ENCODE measurements at places on chromosomes 2 and 18.

DNA sequence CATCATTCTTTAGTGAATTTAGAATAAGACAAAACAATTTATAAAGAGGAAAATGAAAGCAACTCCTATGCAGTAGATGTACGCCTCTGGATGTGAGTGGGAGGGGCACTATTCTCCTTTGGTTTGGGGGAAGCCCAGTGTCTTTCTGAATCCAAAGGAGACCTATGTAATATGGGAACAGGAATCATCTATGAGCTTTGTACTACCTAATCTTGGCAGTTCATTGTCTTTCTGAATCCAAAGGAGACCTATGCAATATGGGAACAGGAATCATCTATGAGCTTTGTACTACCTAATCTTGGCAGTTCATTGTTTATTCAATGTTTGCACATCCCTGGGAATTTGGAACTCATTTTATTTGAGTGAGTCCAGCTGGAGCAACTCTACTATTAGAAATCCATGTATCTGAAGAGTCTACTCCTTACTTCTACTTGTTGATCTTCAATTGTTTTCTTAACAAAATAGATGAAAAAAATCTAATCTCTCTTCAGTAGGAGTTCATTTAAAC, 401.1 kb upstream of the LRATD1 start:
- DNase-seq = no peak

GRCh38 chr2:88747990-88748389, 56.5 kb downstream of the RPIA start:
- DNase-seq = no peak

- DNase-seq = no peak
Measured at GRCh38 chr2:169081551-169081950, 12.2 kb downstream of the DHRS9 start.

DNA sequence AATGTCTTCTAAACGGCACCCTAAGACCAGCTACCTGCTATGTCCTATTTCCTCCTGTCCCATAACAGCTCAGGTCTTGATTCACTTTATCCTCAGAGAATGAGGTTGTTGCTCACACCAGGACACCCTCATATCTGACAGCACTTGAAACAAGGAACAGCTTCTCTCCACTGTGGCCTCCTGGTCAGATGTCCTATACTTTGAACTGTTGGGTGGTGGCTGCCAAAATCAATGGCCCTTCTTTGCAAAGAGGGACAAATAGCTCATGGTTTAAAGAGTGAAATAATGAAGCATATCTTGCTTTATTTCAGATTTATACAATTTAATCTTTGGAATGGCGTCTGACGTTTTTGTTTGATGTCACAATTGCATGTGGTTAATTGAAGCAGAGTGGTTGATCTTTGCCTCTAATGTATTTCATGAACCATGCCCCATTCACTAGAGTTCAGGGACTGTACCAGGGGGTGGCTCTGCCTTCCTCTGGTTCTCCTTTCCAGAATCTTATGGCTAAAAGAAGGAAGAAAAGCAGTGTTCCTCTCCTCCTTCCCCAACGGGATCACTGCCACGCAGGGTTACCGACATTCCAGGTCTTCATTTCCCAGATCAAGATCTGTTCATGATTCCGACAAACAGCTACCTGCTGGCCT, 24.1 kb upstream of the ZCCHC2 start:
- no peak for DNase-seq

GRCh38 chr2:224984637-224985036, 57.6 kb downstream of the DOCK10 start:
- no peak for DNase-seq

GRCh38 chr2:46086578-46087070, 210.6 kb upstream of the EPAS1 start:
- no peak for DNase-seq

DNA sequence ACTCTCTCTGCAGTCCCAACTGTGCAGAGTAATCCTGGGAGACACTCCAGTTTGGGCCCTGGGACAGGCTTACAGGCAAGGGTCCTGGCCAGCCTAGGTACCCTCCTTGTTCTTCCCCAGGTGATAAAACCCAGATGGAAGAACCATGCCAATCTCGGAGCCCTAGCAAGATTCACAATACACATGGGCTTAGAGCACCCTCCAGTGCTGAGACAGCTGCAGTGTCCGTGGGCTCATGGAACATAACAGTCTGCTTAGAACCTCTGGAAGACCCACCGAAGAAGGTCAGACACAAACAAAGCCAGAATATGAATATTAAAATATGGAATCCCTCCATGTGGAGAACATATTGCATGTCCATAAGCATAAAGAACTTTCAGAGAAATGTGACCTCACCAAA, 568.1 kb downstream of the KCNJ3 start:
- DNase-seq = no peak

GRCh38 chr2:72669121-72669520, 156.7 kb downstream of the EXOC6B start:
- DNase-seq = no peak

DNA sequence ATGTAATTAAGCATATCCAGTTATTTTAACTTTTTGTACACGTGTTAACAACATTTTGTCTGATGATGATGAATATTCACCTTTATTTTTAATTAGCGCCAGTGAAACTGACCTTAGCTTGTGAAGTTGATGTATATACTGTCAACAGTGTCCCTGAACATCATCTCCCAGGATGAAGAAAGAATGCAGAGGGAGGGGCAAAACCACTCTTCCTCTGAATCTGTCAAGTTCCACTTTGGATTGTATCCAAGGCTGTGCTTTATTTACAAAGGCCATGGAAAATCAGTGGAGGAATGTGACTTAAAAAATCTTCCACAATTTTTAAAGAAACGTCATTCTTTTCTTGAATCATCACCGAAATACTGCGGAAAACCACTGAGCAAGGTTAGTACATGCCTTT, 4.5 kb upstream of the RMDN2 start:
- DNase-seq = no peak

GRCh38 chr2:120218181-120218580, 5.0 kb downstream of the TMEM185B start:
- DNase-seq = no peak

DNA sequence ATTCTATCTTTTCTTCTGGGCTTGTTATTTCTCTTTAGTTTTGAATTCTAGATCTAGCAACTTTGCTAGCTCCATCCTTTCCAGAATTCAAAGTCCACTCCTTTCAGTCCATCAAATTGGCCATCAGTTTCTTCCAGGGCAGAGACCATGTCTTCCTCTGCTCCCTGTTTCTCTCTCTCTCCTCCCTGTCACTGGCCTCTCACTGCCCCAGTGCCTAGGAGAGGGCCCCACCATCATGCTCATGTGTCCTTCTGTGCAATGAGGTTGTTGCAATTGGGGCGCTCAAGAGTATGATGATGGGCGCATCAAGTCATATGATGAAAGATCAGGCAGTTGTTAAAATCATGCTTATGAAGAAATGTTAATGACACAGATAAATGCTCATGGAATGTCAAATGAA, 159.2 kb upstream of the HS6ST1 start:
- no peak for DNase-seq

GRCh38 chr18:58140387-58141325, 96.6 kb downstream of the NEDD4L start:
- no peak for DNase-seq

GRCh38 chr2:3465844-3466481, 53.4 kb downstream of the ADI1 start:
- no peak for DNase-seq

GRCh38 chr2:46684661-46685060, 205.3 kb downstream of the TMEM247 start:
- DNase-seq = no peak

GRCh38 chr2:237791977-237792727, 6.4 kb upstream of the RBM44 start:
- no peak for DNase-seq

DNA sequence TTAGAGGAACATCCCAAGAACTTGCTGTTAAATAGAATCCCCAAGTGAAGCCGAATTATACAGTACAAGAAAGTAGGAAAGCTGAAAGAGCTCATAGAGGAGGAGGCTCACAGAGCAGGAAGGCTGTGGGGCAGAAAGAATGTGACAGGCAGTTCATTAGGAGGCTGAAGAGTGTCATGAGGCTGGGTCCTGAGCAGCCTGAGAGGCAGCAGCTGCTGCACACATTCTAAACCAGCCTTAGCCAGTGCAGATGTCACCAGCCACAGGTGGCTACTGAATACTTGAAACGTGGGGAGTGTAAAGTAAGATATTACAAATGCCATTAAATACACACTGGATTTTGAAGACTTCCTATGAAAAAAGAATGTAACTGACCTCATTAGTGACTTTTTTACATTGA, 490.2 kb upstream of the KLHL29 start:
- no peak for DNase-seq

DNA sequence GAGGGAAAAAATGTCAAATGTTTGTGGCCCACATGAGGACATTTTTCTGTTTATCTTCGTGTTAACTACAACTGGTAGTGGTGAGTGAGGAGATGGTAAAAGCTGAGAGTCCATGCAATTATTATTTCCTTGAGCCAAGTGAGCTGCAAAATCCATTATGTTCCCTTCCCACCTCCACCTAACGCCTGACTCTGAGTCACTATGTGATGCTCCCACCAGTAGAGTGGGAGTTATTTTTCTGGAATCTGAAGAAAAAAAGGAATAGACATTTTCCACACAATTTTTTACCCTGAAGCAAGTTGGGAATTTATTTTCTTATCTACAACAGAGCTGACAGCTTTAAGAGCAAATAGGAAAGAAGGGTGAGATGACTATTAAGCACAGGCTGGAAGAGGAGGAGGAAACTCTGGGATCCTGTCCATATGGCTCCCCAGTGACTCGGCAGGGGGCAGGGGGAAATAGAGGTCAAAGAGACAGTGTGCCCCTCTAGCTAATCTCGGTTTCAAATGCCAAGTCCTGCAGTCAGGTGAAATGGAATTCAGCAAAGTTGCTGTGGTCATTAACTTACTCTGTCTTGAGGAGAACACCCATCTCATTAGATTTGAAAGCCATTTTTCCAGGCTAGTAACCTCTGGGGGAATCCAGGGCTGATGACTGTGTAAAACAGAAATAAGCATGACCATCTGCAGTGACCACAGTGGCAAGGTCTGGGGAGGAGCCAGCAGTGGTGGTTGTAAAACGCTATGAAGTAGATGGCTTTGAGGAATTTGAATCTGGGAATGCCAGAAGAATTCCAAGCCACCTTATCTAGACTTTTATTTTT, 463.9 kb downstream of the STK39 start:
- peak; percentile 35 for DNase-seq

DNA sequence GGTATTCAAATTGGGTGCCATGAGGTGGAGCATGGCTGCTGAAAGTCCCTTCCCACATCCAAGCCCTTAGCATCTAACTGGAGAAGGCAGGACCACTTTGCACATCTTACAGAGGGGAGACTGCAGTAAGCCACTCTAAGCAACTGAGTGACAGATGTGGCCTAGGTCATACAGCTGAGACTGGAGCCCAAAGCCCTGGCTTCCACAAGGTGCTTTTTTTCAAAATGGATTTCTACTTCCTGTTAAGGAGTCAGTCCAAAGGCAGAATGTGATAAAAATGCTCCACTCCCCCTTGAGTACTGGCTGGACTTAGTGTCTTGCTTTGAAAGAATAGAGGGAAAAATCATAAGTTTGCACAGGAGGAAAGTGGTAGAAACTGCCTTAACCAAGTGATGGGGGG, 424.0 kb upstream of the SPRED2 start:
- no peak for DNase-seq

GRCh38 chr2:128162266-128162665, 71.3 kb downstream of the UGGT1 start:
- no peak for DNase-seq

DNA sequence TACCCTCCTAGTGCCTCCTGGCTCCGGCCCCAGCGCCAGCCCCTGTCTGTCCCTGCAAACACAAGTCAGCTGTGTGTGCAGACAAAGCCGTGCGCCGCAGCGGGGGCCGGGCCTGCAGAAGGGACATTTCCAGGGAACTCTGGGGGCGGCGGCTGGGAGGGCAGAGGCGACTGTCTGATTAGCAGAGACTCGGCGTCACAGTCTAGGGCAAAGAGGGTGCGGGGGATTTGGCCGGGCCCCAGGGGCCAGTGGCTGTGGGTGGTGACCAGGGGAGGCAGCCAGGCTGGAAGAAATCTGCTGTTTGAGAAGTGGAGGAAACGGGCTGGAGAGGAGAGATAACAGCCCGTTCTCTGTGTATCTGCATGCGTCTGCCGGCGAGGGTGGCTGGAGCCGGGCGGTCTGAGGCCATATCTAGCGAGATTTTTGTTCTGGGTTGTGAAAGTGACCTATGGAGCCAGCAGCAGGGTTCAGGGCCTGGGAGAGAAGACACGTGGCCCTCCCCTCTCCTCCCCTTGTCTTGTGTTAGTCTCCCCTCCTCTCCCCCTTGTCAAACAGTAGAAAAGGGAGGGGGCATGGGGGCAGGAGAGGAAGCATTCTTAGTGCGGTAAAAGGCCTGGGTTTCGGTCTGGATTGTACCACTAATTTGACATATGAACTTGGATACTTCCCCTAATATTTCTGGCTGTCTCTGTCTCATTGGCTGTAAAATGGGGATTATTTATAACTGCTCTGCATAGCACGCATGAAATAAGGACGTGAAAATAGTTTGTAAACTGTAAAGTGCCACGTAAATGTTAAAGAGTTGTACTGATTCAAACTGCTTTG, 169.4 kb downstream of the SMAD7 start:
- peak; percentile 67 for DNase-seq

- DNase-seq = no peak
Measured at GRCh38 chr18:48926420-48926857, 24.3 kb downstream of the SMAD7 start.

DNA sequence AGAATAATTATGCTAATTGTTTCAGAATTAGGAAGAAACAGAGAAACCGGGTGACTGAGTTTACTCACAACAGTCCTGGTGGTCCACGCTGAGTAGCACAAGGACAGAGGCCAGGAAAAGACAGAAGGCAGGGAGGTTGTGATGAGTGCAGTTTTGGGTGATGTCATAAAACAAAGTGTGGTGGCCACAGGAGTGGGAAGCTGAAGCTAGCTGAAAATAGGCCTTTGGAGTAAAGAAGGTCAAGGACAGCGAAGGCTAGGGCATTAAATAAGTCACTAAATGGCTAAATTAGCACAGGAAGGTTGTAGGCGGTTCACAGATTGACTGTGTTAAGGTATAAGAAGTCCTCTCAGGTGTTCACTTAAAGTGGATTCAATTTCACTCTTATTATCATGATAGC, 120.9 kb upstream of the TTN start:
- no peak for DNase-seq

DNA sequence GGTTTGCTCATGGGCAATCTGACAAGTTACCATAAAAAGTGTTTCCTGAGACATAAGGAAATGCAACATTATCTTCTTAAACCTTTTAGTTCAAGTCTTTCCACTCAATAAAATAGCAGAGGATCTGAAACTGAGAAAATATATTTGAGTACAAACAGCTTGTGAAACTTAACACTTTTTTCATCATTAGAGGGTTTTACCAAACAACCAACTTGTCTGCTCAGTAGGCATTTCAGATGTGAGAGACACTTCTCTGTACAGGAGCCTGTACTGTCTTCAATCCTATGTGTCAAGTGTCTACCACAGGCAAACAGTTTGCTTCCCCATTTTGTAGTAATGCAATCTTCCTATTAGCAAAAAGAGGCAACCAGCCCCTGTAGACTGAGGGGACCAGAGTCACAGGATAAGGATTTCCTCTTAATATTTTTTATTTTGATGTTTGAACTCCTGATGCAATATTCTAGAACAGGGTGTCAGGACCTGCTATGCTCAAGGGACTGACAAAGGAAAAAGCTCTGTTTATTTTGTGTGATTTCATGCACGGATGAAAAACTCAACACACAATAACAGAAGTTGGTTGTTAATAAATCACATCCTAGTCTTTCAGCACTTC, 159.1 kb upstream of the LHCGR start:
- no peak for DNase-seq

- DNase-seq = no peak
Measured at GRCh38 chr2:172113617-172114016, 10.9 kb upstream of the DLX2 start.

All from nephron progenitor cell (in vitro differentiated cells).